Endothelial cell (in vitro differentiated cells): ENCODE measurements at places on chromosomes 3 and 15.

DNA sequence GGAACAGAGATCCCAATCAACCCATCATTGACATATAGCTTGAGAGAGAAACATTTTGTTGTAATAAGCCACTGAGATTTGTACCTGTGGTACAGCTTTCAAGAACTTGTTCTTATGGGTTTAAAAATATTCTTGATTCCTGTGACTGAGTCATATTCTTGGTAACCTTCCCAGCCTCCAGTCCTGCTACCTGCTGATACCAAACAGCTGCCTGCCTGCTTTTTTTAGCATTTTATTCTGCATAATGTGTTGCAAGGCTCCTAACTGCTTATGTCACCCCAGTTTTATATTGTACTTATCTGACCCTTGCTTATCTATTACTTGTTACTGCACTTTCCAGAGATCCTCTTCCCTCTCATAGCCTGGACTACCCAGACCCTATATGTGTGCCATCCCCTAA lies 349.3 kb upstream of the SOX2 start:
- DNase-seq: no peak

DNA sequence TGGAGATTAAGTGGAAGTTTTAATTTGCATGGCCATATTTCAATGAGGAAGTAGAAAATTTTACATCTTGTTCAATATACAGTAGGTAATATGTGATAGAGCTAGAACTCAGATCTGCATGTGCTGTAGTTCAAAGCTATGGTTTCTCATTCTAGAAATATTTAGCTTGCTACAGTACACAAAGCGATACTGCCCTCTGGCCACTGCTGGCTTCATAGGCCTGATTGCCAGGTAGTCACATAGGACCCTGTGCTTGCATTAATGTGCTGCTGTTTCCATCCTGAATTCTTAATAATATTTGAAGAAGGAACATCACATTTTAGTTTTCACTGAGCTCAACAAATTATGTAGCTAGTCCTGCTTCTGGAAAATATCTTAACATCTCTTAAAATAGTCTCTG lies 87.0 kb downstream of the PLSCR2 start:
- peak; percentile 7 for DNase-seq

DNA sequence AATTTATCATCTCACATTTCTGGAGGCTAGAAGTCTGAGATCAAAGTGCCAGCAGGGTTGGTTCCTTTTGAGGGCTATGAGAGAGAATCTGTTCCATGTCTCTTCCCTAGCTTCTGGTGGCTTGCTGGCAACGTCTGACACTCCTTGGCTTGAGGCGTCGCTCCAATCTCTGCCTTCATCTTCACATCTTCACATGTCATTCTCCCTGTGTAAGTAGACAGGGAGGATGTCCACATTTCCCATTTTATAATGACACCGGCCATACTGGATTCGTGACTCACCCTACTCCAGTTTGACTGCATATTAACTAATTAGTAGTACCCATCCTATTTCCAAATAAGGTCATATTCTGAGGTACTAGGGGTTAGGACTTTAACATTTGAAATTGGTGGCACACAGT lies 17.5 kb upstream of the ARHGAP31 start:
- DNase-seq: no peak

GRCh38 chr3:62134061-62134496 lies 239.3 kb downstream of the FEZF2 start:
- DNase-seq: peak; percentile 34

- peak; percentile 91 for DNase-seq
Observed at GRCh38 chr3:184543843-184544512, 17.6 kb upstream of the EPHB3 start.

GRCh38 chr3:30742796-30743619 lies 136.6 kb downstream of the TGFBR2 start:
- no peak for DNase-seq

DNA sequence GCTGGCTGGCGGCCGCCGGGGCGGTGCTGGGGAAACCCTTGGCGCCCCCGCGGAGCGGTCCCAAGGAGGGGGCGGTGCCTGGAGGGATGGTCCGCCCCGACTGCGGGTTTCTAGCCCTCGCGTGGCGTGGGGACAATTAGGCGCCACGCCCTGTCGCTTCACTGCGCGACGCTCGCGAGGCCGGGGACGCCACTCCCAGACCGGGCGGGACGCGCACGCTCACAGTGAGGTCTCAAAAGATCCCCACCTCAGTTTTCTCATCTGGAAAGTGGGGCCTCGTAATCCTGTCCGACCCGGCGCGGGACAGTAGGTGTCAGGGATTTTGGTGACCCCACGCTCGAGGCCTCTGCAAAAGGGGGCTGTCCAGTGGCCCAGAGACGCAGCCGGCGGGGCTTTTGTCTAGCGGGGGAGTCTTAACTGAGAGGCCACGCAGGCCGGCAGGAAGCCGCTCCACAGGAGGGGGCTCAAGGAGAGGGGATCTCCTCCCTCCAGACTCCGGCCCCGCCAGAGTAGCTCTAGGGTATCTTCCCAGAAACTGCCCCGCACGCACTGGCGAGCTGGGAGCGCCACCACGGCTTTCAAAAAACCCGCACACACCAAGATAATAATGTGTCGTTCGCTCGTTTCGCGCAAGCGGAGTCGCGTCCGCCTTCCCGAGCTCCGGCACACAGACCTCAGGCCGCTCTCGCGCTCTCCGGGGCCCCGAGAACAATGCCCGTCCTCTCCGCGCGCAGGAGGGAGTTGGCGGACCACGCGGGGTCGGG lies 710 bp upstream of the CLK3 start:
- DNase-seq: peak; percentile 59

- no peak for DNase-seq
Observed at GRCh38 chr3:67774676-67775075, 120.3 kb upstream of the SUCLG2 start.

DNA sequence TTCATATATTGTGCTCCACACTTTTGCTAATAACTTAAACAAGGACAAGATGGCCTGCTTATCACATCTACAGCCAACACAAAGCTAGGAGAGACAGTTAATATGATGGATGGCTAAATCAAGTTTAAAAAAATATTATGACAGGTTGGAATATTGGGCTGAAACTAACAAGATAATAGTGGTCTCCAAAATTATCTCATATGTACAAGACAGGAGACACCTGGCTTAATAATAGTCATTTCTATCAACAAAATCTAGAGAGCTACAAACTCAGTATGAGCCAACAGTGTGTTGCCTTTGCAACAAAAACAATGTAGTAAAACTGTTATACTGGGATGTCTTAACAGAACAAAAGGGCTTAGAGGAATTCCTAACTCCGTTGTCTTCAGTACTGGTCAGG lies 317.1 kb upstream of the COL8A1 start:
- DNase-seq: no peak

DNA sequence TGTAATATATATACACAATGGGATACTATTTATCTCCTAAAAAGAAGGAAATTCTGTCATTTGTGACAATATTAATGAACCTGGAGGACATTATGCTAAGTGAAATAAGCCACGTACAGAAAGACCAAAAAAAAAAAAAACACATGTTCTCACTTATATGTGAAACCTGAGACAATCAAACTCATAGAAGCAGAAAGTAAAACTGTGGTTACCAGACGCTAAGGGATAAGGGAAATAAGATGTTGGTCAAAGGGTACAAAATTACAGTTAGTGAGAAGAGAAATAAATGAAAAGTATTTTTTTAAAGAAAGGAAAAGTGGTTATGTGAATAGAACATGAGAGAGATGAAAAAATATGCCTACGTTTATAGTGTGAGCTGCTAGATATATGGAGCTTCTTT lies 101.1 kb downstream of the CPNE4 start:
- no peak for DNase-seq

- no peak for DNase-seq
Observed at GRCh38 chr3:175066617-175067415, 207.7 kb downstream of the NAALADL2 start.

GRCh38 chr3:182393151-182393550 lies 400.2 kb upstream of the ATP11B start:
- no peak for DNase-seq

DNA sequence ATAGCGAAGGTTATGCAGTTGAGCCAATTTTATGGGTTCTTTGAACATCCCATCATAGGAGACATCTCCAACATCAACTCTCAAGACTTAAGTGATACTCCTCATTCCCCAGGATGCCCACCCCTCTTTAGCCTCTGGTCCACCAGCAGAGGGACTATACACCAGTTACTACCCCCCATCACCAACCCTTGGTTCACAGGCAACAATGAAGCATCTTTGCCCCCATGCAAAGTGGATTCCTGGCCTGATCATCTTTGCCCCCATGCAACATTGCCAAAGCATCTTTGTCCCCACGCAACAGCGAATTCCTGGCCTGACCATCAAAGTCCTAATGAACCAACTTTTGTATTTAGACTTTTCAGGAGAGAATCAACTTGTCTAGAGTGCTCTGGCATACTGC lies 19.1 kb downstream of the GPR15 start:
- no peak for DNase-seq

GRCh38 chr3:159858650-159859049 lies 130.0 kb upstream of the IL12A start:
- DNase-seq: no peak

GRCh38 chr3:144662729-144663128 lies 691.1 kb downstream of the DIPK2A start:
- no peak for DNase-seq

DNA sequence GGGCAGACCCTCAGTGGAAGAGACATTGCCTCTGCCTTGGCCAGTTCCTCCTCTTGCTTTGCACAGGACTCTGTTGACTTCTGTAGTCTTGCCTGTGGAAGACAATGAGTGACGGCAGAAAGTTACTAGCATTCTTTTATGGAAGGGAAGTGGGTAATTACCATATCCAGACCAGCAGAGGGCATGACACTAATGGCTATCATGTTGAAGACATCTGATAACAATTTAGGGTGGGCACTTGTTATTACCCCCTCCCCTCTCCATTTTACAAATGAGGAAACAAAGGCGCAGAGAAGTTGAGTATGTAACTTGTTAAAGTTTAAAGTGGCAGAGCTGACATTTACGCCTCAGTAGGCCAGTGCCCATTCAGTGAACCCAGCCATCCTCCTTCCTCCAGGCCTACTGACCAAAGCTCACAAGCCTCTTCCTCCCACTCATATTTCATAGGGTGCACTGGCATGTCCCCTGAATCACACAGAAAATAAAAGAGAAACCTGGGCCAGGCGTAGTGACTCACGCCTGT lies 48.2 kb upstream of the FMN1 start:
- peak; percentile 15 for DNase-seq

DNA sequence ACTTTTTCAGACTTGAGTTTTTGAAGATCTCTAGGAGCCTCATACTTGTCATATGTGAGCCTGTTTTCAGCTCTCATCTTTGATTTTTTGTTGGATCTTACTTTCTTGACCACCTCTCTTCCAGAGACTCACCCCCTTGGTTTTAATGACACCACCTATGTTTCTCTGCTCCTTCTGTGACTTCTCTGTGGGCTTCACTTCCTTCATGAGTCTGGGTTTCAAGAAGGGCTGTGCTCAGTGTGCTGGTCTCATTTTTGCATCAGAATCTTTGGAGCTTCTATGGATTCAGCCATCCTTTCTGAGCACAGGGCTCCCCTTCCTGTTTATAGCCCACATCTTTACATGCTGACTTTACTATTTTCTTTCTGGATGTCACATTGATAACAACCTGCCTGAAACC lies 17.7 kb downstream of the PPM1L start:
- DNase-seq: no peak

DNA sequence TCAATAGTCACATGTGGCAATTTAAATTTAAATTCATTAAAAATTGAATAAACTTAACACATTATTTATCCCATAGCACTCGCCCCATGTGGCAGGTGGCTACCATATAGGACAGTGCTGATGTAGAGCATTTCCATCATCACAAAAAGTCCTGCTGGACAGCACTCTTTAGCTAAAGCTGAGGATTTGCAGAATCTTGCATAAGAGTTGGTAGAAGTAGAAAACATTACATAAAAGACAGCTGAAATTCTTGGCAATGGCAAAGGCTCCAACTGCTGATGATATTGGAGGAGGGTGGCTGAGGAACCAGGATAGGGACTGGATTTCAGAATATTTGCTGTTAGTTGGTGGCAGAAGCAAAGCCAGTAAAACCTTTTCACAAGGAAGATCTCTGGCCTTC lies 230.7 kb upstream of the SATB1 start:
- no peak for DNase-seq

- DNase-seq: no peak
Observed at GRCh38 chr3:54671511-54671910, 256.3 kb downstream of the LRTM1 start.

- DNase-seq: no peak
Observed at GRCh38 chr15:74585191-74585590, 30.4 kb upstream of the CLK3 start.

DNA sequence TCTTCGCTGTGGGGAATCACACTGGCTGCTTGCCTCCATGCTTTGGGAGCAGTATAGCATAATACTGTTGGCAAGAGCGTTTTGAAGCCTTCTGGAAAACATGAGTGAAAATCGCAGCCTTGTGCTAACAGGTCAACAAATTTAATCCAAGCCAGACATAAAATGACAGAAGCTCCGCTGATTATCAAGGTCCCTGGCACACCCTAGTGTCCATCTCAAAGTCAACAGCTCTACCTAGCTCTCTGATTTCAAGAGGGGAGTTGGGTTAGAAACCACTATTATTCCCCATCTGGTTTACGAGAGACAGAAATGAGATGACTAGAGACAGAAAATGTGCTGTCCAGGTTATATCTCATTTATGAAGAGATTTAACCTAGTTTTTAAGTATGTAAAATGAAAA lies 73.6 kb upstream of the MDFIC2 start:
- DNase-seq: no peak

- no peak for DNase-seq
Observed at GRCh38 chr15:96066852-96067495, 263.5 kb upstream of the NR2F2 start.

DNA sequence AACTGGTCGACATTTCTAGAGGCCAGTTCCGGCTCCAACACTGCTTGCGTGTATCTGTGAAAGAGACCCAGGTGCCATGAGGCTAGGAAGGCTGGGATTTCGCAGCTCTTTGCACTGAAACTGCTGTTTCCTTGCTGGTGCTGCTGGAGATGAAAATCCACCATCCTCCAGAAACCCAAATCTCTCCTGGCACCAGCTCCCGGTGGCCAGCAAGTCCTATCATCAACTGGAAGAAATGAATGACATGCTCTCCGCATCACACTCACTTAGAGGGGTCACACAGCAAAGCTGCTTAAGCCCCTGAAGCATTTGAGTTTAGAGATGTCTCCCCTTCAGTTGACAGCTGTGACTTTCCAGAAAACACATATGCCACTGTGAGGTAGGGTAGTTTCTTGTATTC lies 471.8 kb upstream of the PROK2 start:
- DNase-seq: no peak

- DNase-seq: no peak
Observed at GRCh38 chr15:77224352-77224751, 153.4 kb upstream of the TSPAN3 start.

- no peak for DNase-seq
Observed at GRCh38 chr15:38996111-38996631, 431.6 kb upstream of the RASGRP1 start.

- no peak for DNase-seq
Observed at GRCh38 chr3:127900536-127900935, 14.5 kb upstream of the KBTBD12 start.
